Stimulated activated CD4-positive, alpha-beta T cell treated with anti-CD3 and anti-CD28 coated beads, Interleukin-1b, Interleukin-23, amount 100 ng/mL, for 24 hours (primary cell): ENCODE measurements at places on chromosomes 2 and 18.

GRCh38 chr18:76750269-76750668 is 72.1 kb upstream of the ZNF236 start:
- DNase-seq: no peak

GRCh38 chr2:144695657-144696056 is 175.7 kb upstream of the ZEB2 start:
- no peak for DNase-seq

DNA sequence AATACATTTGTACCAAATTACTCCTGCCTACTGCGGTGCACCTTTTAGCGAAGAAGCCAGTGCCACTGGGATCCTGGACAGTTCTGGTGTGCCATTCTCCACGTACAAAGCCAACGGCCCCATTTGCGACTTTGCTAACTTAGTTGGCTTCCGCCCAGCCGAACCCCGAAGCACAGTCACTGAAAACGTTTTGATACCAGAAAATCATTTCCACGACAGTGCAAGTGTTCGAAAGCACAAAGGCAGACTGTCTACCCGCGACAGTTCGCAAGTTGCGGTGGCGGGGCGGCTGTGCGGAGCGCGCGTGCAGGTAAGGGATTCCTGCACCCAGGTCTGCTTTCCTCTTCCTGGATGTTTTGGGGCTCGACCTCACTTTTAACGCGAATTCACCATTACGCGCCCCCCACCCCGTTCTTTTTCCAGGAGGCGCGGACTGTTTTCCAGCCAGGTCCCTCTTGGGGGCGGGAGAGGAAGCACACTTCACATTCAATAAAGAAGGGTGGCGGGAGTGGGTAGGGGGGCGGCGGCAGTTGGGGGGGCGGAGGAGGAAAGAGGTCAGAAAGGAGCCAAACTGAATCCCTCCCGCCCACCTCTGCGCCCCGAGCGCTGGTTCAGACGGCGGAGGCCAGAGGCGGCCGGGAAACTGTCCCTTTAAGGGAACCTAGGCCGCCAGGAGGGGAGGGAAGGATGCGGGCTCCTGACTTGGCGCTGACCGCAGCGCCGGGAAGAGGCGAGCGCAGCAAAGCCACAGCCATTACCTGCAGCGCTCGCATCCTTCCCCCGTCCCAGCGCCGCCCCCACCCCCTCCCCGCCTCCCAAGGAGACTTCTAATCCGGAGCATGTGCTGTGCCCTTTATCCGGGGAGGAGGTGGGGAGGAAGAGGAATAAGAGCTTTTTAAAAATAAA is 107.4 kb upstream of the KCTD1 start:
- DNase-seq: no peak

DNA sequence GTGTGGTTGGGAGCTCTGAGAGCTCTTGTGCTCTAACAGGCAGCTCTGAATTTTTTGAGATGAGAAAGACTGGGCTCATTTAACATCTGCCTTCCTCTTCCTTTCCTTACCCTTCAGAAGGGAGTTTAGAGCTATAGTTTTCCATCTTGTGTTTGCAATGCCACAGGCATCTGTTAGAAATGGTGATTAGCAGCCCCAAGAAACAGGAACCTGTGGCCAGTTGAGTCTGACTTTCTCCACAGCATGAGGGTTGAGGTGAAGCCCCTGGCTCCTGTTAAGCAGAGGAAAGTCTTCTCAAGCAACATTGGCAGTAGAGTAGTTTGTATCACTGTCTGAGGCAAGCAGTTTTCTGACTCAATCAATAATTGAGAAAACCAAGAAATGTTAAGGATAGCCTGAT is 577.4 kb downstream of the ZEB2 start:
- DNase-seq: no peak

DNA sequence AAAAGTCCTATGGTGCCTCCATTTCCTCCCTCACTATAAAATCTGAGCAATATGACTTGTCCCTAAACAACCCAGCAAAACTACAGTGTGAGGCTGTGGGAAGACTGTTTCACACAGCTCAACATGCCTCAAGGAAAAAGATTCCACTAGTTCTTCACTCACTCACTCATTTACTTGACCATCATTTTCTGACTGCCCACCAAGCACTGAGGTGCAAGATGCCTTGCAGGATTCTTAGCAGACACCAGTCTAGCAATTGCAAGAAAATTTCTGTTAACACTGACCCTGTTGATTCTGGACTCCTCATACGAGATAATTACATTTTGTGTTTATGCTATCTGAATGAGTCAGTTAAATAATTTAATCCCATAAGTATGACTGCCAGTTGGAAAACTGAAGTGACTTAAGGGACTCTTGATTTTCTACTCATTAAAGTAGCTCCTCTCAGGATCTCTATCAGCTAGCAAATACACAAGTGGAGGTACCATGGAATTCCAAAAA is 51.9 kb upstream of the PCBP1 start:
- no peak for DNase-seq

- DNase-seq: no peak
These were observed 23.3 kb upstream of the ROCK1 start for GRCh38 chr18:21134895-21135294.
